ENCODE measurements at places on chromosomes 7 and 10. TPM values are rescaled to one million over a fixed set of nuclear protein-coding genes. Genes with fewer than 3 reads are reported as not detected.

DNA sequence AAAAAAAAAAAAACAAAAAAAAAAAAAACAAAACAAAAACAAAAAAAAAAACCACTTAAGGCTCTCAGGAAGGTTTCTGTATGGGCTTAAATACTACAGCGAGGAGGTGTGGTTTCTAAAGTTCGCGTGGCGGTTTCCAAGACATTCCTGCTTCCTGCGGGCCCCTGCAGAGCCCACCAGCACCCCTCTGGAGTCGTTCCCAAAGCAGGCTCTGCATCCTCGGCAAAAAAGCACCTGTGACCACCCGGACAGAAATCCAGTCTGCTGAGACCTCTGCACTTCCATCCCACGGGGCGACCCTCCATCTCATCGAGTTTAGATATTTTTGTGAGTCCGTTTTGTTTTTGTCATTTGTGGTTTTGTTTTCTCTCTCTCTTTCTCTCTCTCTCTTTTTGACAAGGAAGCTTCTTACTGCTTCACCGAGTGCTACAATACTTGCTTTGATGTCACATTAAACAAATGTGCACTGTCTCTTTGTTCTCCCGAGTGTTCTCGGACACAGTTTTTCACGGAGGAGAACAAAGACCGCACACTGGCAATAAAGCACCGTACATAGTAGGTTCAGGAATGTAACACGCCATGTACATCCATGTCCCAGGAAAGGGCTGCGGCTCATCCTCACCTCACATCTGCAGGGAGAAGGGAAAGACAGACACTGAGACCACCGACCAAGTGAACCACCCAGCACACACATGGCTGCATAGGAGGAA, 21.5 kb downstream of the PDGFA start:
- no peak for DNase-seq

DNA sequence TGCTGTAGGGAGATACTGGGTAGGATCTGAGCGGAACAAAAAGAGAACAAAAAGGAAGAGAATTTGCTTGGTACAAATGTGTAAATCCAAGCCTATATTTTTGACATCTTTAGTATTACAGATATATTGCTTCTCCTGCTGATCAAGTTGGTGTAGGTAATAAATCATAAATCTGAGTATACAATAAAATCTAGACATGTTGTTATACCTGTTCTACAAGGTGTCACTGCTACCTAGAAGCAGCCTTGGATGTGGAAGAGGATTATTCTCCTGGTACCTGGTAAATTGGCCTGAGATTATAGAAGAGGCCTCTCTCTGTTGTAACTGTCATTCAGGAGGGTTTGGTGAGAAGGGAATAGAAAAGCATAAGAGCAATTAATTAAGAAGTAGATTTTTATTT, 89.9 kb upstream of the LSM8 start:
- DNase-seq = no peak

GRCh38 chr7:131250331-131250730, 77.3 kb upstream of the MKLN1 start:
- DNase-seq = no peak

GRCh38 chr10:88598055-88598454, 11.5 kb downstream of the LIPJ start:
- DNase-seq = no peak

Gene EVX1
- not detected for total RNA-seq

GRCh38 chr10:94402204-94402842, at the start of gene TBC1D12:
TBC1D12 (plus strand) TSS chr10:94402541; CDS start chr10:94402614, 73 bp downstream.
- peak; percentile 88 for DNase-seq

Gene ST8SIA6
- 18.4 TPM for total RNA-seq

GRCh38 chr7:3200504-3200903, 100.5 kb upstream of the SDK1 start:
- no peak for DNase-seq

GRCh38 chr10:90856964-90857634, 740 bp downstream of the HTR7 start:
- no peak for DNase-seq

DNA sequence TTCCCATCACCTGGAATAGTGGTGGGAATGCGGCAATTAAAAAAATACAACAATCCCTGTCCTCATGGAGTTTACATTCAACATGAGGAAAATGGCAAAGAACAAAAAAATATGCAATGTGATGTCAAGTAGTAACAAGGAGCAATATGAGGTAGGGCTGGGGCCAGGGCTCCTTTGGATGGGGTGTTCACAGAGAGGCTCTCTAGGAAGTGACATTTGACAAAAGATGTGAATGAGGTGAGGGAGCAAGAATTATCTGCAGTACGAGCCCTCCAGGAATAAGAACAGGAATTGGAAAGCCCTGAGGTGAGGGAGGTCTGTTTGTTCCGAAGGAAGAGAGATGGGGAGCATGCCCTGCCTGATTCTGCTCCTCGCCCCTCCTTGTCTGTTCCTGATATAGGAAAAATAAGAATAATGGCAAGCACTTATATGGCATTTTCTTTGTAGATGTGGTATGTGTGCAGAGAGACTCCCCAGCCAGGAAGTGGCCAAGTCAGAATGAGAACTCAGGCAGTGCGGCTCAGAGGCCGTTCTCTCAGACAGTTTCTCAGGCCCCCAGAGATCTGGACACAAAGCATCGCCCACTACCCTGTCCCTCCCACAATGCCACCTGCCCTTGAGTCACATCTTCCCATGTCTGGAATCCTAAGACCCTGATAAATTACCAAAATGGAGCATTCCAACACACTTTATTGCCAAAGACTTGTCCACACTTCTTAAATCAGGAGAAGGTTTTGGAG, 105.6 kb downstream of the APBB1IP start:
- DNase-seq = no peak

DNA sequence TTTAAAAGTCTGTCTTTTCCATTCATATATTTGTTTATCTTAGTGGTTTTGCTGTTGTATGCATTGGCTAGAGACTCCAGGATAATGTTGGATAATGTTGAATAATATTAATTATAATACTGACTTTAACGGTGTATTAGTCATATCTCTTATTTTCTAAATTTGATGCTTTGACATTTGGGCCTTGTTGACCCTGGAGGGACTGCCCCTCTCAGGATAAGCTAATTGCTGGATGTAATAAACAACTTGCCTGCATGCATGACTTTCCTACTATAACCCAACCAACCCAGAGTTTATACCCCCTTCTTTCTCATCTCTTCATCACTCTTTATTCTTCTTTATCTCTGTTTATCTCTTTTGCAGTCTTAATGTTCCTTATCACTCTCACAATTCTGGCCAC, 90.9 kb upstream of the ABI1 start:
- no peak for DNase-seq

Gene CYP3A5
- 8.5 TPM for total RNA-seq

DNA sequence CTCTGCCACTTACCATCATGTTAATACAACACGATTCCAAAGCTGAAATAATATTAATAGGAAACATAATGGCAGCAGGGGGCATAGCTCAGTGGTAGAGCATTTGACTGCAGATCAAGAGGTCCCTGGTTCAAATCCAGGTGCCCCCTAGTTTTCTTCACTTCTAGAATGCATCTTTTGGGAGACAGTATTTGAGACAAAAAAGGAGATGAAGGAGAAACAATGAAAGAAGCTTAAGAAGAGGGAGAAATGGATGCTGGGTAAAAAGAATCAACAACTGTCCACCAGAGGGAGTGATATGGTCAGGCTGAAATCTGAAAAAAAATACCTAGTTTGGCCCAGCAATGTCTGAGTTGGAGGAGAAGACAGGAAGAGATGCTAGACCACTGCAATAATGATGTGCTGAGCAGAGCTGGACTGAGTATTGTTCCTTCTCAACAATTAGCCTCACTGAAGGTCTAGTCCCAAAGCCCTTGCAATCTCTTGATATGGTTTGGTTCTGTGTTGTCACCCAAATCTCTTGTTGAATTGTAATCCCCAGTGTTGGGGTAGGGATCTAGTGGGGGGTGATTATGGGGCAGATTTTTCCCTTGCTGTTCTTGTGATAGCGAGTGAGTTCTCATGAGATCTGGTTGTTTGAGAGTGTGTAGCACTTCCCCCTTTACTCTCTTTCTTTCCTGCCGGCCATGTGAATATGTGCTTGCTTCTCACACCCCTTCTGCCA, 48.3 kb downstream of the ZNF783 start:
- no peak for DNase-seq

GRCh38 chr10:5508161-5508604, 8.8 kb upstream of the CALML5 start:
- no peak for DNase-seq

DNA sequence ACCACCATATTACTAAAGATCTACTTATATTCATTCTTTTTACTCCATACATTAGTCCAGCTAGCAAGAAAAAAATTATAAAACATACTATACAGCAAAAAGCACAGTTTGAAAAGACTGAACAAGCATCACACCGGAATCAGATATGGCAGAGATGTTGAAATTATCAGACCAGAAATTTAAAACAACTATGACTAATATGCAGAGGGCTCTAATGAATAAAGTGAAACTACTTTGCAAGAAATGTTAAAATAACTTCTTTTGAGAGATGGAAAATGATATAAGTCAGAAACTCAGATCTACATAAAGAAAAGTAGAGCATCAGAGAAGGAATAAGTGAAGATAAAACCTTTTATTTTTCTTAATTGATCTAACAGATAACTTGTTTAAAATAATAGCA, 50.9 kb downstream of the SGCE start:
- DNase-seq = no peak

Gene OGDHL
- not detected for total RNA-seq

DNA sequence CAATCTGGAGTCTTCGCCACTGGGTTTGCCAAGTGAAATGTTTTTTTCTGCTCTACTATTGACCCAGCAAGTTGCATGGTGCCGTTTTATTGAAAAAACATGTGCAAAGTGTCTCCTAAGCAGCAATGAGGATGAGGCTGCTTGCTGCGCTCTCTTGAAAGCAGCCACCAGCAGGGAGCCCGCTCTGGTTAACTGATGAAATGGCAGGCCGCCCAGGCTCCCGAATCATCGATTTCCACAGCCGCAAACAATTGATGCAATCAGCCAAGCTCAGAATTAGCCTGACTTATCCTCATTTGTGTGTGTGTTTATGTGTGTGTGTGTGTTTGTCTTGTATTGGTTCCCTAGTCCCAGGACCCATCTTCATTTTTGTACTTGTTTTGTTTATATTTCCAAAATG, 22.2 kb upstream of the LYZL1 start:
- DNase-seq = no peak

Gene HOXA1
- 0.80 TPM for total RNA-seq

- no peak for DNase-seq
Observed at GRCh38 chr7:77684030-77684429, 12.2 kb upstream of the RSBN1L start.

DNA sequence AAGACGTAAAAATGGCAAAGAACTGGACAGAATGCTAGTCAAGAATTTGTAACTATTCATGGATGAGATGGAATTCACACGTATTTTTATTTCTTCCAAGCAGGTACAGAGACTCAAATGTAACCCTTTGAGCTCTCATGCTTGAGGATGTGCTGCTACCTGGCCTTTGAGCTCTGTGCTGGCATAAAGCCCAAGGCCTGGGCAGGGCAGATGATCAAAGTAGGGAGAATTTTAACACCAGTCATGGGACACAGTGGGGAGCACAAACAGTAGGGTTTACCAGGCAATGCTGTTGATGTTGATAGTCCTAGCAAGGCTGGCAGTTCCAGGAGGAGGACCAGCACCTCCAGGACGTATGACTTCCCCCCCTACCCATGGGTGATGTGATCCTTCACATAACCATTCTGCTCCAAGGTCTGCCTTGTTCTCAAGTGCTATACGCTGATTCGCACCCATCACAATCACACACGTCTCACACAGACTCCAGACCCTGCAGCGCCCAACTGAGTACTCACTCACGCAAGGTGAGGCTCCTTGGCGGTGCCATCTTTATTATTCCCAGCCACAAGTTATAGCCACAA, 48.6 kb upstream of the DLG5 start:
- DNase-seq = no peak

- no peak for DNase-seq
Observed at GRCh38 chr10:109953766-109954165, 30.5 kb upstream of the XPNPEP1 start.

Gene EPO
- not detected for total RNA-seq

DNA sequence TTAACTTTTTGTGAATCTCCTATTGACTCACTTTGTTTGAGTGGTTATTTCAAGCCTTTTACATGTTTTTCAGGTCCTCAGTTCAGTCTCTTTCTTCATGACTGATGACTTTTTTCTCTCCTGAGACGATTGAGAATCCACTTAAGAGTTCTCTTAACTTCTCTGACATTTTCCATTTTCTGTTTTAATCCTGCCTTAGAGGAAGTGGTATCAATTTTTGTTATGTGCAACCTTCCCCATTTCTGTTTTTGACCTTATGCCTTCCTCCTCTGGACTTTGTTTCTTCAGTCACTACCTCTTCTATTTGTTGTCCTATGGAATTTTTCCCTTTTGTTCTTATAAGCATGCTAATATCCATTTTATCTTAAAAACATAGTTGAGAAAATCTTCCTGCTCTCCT, 2.4 kb downstream of the PSMC2 start:
- DNase-seq = no peak

DNA sequence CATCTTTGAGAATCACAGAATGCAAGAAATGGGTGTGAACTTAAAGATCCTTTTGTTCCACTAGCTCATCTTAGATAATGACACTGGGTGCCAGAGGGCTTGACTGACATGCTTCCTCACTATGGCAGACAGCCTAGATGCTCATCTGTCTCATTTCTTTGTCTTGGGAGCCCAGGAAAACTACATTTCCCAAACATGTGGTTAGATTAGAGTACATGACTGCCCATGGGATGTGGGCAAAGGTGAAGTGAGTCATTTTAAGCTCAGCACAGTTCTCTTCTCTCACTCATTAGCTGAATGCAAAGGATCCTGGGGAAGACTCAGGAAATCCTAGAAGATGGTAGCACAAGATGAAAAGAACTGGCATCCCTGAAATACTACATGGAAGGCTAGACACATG, 32.5 kb upstream of the TBX20 start:
- no peak for DNase-seq

Gene ITIH5
- total RNA-seq = 18.7 TPM

Gene SDK1
- total RNA-seq = 18.2 TPM

Gene TUBAL3
- total RNA-seq = 1.6 TPM

Gene FEZF1
- total RNA-seq = not detected

GRCh38 chr10:82914655-82915136, 1039.7 kb downstream of the NRG3 start:
- DNase-seq = no peak

Gene CDHR3
- 6.4 TPM for total RNA-seq

DNA sequence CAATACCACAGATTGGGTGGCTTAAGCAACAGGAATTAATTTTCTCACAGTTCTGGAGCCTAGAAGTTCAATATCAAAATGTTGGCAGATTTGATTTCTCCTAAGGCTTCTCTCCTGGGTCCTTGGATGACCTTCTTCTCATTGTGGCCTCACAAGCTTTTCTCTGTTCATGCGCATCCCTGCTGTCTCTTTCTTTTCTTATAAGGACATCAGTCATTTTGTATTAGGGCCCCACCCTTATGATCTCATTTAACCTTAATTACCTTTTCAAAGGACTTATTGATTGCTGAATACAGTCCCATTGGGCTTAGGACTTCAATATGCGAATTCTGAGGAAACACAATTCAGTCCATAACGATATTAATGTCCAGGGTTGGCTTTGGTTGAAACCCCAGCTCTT, 285.4 kb downstream of the HDAC9 start:
- no peak for DNase-seq

Gene RBP3
- not detected for total RNA-seq

Measured in breast epithelium (tissue), 4 donors.